ENCODE measurements at places on chromosomes 11 and 22. TPM values are rescaled to one million over a fixed set of nuclear protein-coding genes. Genes with fewer than 3 reads are reported as not detected.

Gene CCDC15
- polyA plus RNA-seq = 1.6 TPM

Gene TMEM86A
- 0.54 TPM for polyA plus RNA-seq

Gene LRP4
- polyA plus RNA-seq = not detected

Gene FZD4
- polyA plus RNA-seq = not detected

- H3K4me1 ChIP-seq = peaks cover 67% of the 10 kb centered on the region
- H3K36me3 ChIP-seq = no peaks in the 10 kb centered on the region
- H3K27me3 ChIP-seq = no peaks in the 10 kb centered on the region
- H3K27ac ChIP-seq = no peak overlapping the region
- no peak for DNase-seq
These were observed 11.9 kb downstream of the CELF1 start for GRCh38 chr11:47541070-47541469.

GRCh38 chr22:41915035-41915785 is at the start of gene SHISA8:
TSS of gene SHISA8 (minus strand) at chr22:41915074. CDS start at chr22:41914667, 407 bp downstream.
- DNase-seq = peak; percentile 76
- no peaks in the 10 kb centered on the region for H3K36me3 ChIP-seq
- no peak within 1 kb of the TSS for H3K27ac ChIP-seq
- peak within 1 kb of the TSS; percentile 47 for H3K4me3 ChIP-seq
- H3K4me1 ChIP-seq = peaks cover 29% of the 10 kb centered on the region

DNA sequence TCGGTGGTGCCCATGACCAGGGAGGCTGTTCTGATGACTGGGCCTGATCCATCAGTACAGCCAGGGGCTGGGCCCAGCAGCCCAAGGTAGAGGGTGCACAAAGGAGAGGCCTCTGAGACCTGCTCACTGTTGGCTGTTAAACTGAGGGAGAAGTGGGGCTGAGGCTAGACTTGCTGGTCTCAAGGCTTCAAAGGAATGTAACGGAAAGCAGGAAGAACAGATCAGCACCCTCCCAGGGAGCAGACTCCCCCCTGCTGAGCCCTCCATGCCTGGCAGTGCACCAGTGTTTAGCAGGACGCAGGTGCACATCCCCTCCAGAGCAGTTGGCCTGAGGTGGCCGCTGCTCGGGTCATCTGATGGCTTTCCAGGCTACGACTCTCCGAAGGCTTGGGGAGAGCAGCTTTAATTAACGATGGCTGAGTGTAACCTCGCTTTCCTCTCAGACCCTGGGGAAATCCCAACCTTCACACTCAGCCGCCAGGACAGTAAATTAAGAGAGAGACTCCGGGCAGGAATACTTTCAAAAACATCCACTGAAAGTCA is 255.7 kb upstream of the NARS2 start:
- H3K36me3 ChIP-seq = no peaks in the 10 kb centered on the region
- H3K4me1 ChIP-seq = no peaks in the 10 kb centered on the region
- H3K27ac ChIP-seq = no peak overlapping the region
- no peak for DNase-seq
- H3K4me3 ChIP-seq = no peak overlapping the region

Data from CD8-positive, alpha-beta memory T cell (primary cell).